GM12864 (cell line): ENCODE measurements at places on chromosomes 7 and 10.

- no peak for DNase-seq
Measured at GRCh38 chr10:93917064-93917391, 23.2 kb downstream of the SLC35G1 start.

- DNase-seq = no peak
Measured at GRCh38 chr10:31437959-31438358, 118.9 kb downstream of the ZEB1 start.

- DNase-seq = no peak
Measured at GRCh38 chr10:78648256-78648860, 420.4 kb upstream of the ZMIZ1 start.

DNA sequence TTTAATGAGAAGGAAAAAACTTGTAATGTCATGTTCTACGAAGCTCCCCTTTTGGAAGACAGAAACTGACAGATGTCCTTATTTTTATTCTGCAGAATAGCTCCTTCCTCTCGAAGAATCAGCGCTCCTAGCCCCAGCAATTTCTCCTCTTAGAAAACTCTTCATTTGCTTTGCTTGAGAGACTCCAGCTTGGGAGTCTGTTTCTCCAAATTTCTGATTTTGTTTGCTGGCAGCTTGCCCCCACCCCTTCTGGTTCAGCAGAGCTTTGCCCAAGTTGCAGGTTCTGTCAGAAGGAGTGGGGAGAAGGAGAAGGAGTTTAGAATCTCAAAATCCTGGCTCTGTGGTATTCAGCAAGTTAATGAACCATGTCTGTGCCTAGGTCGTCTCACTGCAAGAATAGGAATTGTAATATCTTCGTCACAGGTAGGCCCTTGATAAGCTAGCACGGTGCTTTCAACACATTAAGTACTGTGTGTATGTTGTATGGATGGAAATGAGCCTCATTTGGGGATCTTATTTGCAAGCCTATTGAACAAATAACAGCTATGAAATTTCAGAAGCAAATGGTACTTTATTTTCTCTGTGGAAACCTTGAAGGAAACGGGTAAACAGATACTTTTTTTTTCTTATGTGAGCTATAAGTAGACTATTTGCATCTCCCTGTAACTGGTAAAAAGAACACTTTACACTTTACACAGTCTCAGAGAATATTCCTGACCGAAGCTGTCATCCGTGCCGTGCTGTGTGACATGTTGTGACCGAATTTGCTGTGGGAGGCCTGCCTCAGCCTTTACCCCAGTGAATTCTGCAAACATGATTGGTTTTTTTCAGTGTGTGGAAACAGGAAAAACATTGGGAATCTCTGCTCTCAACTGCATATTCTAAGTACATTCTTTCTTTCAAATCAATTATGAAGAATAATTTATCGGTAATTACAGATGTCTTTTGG is 290.9 kb downstream of the CAMK1D start:
- DNase-seq = no peak

DNA sequence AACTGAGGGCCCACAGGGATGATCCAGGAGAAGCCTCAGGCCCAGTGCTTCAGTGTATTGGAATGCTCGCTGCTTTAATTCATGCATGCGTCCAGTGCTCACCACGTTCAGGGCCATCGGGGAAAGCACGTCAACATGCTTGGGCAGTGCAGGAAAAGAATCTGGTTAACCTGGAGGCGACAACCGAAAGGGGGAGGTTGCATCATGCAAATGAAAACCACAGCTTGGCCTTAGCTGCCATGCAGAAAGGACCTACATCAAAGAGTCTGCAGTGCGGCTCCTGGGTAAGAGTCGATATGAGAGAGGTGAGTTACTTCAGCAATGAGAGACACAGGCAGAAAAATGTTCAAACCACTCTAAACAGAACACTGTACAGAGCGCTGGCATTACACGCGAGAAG is 440.1 kb downstream of the KCNMA1 start:
- DNase-seq = peak; percentile 25

DNA sequence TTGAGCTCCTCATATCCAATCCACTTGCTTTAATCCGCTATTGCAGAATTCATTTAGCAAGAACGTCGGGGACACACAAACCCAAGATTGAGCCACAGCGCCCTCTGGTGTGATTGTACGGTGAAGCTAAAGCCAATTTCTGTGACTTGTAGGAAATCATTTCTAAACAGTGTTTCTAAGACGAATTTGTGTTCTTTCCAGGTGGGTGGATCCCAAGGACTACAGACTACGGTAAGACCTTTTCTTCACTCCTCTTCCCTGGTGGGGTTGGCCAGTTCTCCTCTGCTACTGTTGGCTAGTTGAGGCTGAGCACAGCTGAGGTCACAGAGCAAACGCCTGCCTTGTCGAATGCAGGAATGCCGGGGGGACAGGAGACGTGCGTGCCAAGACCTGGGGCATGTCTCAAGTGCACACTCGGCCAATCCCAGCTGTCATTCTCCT is 5.2 kb downstream of the DMBT1 start:
- peak; percentile 26 for DNase-seq

DNA sequence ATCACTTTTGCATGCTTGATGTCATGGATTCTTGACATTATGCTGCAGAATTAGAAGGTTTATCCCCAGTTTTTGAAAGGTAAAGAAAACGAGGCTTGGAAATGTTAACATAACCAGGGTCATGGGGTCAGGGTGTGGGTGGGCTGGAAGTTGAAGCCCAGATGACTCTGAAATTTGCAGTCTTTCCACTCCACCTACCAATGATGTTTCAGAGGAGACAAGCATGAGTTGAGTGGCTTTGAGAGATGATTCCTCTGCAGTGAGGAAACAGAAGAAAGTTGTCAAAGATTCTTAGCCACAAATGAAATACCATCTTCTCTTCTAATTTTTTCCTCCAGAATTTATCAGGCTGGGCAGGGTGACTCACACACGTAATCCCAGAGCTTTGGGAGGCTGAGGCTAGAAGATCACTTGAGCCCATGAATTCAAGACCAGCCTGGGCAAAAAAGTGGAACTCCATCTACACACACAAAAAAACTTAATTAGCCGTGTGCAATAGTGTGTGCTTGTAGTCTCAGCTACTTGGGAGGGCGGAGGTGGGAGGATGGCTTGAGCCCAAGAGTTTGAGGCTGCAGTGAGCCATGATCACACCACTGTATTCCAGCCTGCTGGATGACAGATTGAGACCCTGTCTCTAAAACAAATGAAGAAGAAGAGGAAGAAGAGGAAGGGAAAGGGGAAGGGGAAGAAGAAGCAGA is 239.1 kb upstream of the AUTS2 start:
- DNase-seq = no peak

- DNase-seq = no peak
Measured at GRCh38 chr10:77214799-77215198, 422.8 kb downstream of the KCNMA1 start.

DNA sequence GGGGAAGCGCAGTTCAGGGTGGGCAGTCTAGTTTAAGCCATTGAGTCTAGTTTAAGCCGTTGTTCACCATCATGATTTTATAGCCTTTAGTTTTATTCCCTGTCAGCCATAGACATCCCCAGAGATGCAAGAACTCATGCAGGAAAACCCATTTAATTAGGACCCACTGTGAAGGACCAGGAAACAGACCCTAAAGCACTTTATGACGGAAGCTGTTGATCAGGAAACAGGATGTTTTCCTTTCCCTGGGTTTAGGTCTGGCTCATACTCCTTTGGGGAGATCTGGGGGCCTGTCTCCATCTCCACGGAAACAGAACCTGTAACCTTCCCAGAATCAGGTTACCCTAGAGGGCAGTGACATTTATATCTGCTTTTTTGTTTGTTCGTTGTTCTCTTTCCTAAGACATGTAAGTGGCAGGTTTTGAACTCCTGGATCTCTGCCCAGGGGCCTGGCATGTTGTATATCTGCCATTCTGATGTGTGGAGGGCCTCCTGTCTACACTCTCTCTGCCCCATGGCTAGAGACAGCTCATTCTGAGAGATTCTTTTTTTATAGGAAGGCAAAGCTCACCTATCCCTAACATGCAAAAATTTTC is 657.2 kb upstream of the GALNT17 start:
- no peak for DNase-seq

- no peak for DNase-seq
Measured at GRCh38 chr7:108254259-108254658, 124.1 kb upstream of the LAMB4 start.

- no peak for DNase-seq
Measured at GRCh38 chr7:40077849-40078248, 56.6 kb downstream of the MPLKIP start.

DNA sequence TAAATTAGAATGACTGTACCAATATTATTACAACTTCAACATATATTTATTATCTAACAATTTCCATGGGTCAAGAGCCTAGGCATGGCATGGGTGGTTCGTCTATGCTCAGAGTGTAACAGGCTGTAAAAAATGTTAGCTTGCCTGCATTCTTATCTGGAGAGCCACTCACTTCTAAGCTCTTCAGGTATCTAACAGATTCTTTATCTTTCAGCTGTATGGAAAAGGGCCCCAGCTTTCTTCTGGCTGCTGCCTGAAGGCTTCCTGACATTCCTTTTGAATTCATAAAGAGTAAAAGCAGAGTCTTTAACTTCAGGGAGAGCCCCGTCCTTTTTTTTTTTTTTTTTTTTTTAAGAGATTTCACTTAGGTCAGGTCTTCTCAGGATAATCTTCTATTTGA is 648.8 kb downstream of the NXPH1 start:
- DNase-seq = no peak

GRCh38 chr10:30736685-30737232 is 107.2 kb upstream of the LYZL2 start:
- DNase-seq = peak; percentile 66

DNA sequence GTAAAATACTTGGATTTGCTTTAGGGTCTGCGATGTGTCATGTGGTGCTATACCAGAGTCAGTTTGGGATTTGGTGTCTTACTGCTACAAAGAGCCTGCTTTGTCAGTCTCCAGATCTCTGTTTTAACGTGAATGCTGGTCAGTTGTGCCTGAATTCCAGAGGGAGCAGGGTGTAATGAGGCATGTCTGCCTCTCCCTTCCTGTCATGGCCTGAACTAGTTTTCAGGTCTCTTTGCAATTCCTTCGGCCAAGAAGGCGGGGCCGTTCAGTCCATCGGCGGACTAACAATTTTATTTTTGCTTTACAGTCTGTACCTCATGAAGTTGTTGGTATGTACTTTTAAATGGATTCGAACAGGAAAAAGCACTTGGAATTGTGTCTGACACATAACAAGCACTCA is 465.1 kb upstream of the ADARB2 start:
- DNase-seq = no peak
